Brain microvascular endothelial cell (primary cell): ENCODE measurements at places on chromosomes 6 and 20.

DNA sequence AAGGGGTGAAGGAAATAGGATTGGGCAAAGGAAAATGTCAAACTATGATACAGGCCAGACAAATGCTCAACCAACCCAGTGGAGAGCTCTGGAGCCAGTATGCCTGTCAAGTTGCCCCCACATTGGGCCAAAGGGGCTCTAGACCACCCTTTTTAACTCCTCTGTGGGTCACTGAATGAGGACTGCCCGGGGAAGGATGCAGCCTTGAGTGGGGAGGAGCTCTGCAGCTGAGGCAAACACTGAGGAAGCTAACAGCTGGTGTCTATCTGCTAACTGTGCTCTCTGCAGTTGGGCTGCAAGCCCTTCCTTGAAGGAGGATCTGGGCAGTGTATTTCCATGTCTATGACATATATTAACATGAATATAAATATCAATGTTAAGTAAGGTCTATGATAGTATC lies 98.4 kb upstream of the PRSS16 start:
- no peak for DNase-seq

GRCh38 chr20:58260006-58260405 lies 31.6 kb upstream of the ANKRD60 start:
- no peak for DNase-seq

DNA sequence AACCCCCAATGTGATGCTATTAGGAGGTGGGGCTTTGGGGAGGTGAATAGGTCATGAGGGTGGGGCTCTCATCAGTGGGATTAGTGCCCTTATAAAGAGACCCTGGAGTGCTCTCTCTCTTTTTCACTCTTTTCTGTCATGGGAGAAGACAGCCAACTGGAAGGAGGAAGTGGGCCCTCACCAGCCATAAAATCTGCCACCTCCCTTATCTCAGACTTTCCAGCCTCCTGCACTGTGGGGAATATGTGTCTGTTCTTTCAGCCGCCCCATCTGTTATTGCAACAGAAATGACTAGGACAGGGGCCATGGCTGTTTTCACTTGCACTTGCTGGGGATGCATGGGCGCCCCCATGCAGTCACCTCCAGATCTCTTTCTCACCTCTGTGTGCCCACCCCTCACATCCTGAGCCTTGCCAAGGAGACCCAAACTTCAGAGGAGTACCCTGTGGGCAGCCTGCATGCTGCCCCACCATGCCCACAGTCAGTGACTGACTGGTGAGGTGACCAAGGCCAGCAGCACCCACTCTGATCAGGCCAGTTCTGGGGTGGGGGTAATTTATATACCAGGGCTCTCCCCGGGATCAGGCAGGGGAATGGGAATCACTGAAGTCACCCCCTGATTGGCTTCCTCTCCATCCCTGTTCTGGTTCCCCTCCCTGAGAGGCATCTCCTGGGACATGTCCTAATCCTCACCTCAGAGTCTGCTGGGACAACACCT lies 118.4 kb downstream of the ANKRD60 start:
- no peak for DNase-seq

DNA sequence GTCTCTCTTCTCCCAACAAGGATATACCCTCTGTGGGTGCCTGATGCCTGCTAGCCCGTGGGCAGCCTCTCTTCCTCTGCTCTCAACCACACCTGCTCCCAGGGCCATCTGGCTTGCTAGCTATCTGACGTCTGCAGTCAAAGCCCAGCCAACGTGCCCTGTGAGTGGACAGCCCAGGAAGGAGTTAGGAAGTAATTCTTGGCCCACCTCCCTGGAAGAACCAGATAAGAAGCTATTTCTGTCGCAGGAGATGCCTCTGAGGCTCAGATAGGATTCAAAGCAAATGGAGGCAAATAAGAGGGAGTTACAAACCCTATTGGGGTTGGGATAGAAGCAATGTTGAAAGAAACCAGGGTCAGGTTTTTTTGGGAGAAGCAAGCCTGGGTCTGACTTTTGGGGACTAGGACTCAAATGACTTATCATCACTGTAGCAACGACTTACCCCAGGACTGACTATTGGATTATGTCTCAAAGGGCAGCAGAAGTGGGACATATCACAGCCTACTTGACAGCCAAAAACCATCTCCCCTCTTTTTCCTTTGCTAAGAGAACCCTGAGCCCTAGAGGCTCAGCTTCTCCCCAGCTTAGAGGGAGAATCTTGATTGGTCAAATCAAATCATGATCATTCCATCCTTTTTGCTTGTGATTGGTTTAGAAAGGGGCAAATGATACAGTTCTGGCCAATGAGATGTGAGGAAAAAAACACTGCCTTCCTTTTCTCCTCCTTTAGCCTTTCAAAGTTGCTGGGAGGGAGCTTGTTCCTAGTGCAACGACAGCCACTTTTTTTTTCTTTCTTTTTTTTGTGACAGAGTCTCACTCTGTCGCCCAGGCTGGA lies 18.0 kb upstream of the CDK5RAP1 start:
- peak; percentile 43 for DNase-seq

DNA sequence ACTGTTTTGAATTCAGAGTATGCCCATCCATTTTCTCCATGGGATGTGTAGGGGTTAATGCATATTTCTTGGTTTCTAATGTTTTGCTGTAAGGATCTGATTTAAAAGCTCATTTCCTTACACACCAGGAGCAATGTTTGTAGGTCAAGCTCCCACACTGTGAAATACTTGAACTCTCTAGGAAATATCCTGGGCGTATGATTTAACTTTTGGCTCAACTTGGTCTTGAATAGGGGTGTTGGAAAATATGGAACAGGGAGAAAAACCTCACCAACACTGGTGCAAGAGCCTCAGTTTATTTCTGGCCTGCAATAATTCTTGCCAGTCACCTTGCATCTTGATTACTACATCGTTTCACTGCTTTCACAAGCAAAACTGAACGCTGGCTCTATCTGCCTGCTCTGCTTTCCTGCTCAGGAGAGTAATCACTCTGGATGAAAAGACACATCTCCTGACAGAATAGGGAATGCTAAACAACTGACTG lies 25.1 kb upstream of the RFPL4B start:
- no peak for DNase-seq

- no peak for DNase-seq
These were observed 420.1 kb upstream of the SULF2 start for GRCh38 chr20:48205281-48205782.

DNA sequence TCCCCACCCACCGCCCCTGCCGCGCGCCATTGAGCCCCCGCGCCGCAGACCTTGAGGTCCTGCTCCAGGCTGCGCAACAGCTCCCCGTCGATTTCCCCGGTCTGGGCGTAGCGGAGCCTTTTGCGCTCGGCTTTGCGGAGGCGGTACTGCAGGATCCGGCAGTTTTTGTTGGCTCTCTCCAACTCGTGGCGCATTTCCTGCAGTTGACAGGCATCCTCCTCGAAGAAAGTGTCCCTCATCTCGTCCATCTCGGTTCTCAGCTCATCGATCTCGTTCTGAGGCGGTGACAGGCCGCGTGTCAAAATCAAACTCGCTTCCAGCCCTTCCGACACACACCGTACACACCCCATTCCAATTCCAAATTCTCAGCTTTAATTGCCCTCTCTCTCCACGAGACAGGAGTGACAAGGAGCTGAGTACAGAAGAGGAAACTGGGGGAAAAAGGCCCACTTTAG lies 4.3 kb downstream of the MTCL3 start:
- peak; percentile 69 for DNase-seq

- DNase-seq = no peak
These were observed 99.5 kb downstream of the POPDC3 start for GRCh38 chr6:105080279-105080678.
